Epithelial cell of prostate (primary cell): ENCODE measurements at places on chromosomes 7 and 10.

DNA sequence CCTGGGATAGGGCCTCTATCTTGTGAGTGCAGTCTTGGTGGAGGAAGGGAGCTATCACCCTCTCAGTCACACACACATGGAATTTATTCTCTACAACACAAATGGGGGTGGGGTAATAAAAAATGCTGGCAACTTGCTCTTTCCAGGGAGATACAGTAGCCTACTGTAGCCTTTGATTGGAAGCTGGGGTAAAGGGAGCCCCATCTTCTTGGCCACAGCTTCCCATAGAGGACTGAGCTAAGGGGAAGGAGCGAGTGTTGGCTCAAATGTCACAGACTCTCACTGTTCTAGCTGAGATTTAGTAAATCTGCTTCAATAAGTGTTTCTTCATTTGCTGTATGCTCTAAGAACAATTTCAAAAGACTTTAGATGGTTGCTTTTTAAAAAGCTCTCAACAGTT is 222.2 kb upstream of the CXCL12 start:
- DNase-seq = no peak

DNA sequence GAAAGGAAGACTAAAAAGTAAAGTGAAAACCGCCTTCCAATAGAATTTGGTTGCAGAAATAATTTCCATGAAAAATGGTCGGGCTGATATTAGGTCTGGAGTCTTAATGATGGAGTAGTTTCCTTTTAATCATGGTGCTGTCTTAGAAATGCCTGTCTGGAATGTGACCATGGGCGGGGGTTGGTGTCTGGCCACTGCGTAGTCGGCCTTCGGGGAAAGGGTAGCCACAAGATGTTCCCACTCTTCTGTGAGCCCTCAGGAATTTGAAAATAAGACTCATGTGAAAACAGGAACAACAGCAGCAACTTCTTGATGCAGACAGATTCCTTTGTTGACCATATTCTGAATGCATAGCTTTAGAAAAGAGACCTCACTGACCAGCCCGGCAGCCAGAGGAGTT is 176.8 kb downstream of the KIAA1217 start:
- no peak for DNase-seq

- no peak for DNase-seq
Observed at GRCh38 chr10:68239596-68240150, 7.8 kb upstream of the ATOH7 start.

- DNase-seq = no peak
Observed at GRCh38 chr10:59470570-59470969, 108.2 kb upstream of the FAM13C start.

- no peak for DNase-seq
Observed at GRCh38 chr7:156058248-156058647, 246.0 kb upstream of the SHH start.

- DNase-seq = no peak
Observed at GRCh38 chr10:98321186-98321780, 53.3 kb upstream of the LOXL4 start.
